HT-29 (cell line): ENCODE measurements at places on chromosomes 16 and 17.

GRCh38 chr17:52271781-52272180 lies 113.3 kb upstream of the CA10 start:
- no peak for DNase-seq

- no peak for DNase-seq
Measured at GRCh38 chr16:50678531-50678930, 2.6 kb downstream of the SNX20 start.

GRCh38 chr16:48102083-48103008 lies 53.4 kb downstream of the ABCC12 start:
- no peak for DNase-seq

- no peak for DNase-seq
Measured at GRCh38 chr17:34300652-34301370, 15.3 kb downstream of the CCL11 start.

- no peak for DNase-seq
Measured at GRCh38 chr16:69225121-69225520, 38.2 kb downstream of the SNTB2 start.

DNA sequence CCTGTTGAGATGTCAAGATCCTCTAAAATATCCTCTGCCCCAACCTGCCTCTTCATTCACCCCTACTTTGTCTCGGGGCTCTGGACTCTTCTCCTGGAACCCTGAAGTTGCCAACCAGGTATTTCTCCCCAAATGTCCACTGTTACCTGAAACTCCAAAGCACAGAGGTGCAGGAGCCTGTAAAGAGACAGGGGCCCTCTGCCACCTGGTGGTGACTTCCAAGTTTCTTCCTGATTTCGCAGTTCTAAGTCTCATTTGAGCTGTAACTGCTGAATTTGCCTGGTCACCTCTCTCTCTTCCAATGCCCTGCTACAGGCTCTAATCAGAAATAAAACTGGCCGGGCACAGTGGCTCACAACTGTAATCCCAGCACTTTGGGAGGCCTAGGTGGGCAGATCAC lies 77.1 kb upstream of the RCVRN start:
- peak; percentile 43 for DNase-seq

DNA sequence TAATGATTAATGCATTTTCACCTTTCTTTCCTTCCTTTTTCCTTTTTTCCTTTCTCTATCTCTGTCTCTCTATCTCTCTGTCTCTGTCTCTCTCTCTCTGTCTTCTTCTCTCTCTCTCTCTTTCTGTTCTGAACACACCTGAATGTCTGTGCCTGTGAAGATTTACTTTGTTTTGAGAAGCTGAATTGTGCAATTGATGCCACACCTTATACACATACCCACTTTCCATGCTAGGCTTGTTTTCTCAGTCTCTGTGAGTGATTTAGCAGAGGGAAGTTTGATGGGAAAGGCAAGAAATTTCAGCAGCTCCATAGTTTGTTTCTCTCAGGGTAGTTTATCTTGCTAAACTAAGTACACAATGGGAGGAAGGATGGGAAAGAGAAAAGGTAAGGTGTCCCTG lies 9.3 kb upstream of the CAPNS2 start:
- DNase-seq: no peak

DNA sequence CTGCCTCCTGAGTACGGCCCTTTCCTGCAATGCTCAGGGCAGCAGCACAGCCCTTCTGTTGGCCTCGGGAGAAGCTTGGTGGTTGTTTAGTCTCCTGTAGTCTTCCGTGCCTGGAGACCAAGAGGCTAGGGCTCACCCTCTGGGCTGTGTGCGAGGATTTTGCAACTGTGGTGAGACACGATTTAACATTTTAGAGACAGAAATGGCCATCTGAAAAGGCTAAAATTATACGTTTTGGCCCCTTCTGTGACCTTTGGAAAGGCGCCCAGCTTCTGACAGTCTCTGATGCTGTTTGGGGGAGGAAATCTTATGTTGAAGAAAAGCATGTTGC lies 33.1 kb downstream of the FOXL1 start:
- no peak for DNase-seq

DNA sequence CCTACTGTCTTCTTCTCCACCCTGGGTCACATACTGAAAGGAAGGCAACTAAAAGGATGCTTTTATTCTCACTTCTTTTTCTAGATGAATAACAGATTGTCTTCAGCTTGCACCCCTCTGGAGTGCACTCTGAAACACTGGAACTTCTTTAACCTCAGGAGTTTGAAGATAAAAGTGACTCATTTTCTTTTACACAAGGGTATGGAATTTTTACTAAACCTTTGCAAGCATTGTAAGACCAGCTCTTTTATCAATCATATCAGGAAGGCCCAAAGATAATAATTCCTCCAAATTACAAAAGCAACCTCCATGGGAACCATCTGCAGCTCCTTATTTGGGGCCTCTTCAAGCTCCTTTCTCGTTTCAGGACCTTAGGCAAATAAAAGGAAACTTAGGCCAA lies 193.5 kb upstream of the KIF2B start:
- DNase-seq: no peak

DNA sequence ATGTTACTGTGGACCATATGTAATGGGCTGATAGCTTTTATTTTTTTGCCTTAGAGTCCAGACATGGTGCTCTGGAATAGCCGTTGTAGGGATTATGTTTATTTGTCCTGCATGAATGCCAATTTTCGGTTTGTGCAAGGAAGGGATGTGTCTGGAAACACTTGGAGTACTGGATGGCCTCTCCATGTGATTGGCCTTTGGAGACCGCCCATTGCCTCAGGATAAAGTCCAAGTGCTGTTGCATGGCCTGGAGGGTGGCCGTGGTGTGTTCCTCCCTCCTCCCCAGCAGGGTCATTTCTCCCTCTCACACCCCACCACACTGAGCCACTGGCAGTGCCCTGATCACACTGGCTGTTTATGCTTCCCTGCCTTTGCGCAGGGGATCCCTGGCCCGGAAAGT lies 93.9 kb downstream of the MSI2 start:
- no peak for DNase-seq

DNA sequence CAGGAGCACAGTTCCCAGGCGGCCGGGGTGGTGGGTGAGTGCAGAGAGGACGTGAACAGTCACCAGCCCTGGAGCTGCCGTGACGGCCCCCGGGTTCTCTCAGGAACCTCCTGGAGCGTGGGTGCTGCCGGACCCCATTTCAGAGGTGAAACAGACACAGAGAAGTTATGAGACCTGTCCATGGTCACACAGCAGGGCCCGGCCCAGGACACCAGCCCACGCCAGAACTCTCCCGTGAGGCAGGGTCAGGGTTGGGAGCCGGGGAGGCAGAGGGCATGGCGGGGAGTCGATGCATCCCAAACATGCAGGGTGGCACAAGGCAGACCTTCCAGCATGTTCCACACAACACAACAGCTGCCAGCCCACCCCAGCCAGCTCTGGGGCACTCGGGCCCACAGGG lies 3.8 kb upstream of the PVALEF start:
- no peak for DNase-seq

DNA sequence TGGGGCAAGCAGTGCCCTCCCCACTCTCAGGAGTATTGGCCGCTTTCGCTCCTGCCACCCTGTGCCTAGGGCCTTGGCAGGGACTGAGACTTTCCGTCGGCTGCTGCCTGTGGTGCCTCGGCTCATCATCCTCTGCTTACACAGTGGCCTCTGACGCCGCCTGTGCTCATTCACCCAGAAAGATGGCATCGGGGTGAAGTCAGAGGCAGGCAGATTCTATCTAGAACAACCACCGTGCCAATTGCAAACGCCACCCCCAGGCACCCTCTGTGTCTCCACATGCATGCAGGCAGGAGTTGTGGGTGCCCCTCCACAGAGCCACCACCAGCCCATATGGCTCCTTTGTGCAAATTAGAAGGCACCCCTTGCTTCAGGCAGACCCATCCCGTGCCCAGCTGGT lies 154.2 kb upstream of the GSE1 start:
- DNase-seq: no peak

DNA sequence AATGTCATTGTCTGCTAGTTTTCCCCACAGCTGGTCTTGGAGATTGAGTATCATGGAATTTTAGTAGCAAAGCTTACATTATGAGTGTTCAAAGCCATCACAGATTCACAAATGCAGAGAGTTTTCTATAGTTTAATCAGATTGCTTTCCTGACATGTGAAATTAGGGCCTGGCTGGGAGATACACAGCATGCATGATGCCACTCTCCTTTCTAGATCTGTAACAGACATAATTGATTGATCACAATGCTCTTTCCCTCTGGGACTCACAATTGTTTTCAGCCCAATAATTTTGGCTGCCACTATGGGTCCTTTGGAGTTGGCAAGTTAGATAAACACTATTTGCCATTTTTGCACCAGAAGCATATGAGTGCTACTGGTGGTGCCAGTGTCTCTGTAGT lies 132.5 kb downstream of the SPACA3 start:
- DNase-seq: no peak

DNA sequence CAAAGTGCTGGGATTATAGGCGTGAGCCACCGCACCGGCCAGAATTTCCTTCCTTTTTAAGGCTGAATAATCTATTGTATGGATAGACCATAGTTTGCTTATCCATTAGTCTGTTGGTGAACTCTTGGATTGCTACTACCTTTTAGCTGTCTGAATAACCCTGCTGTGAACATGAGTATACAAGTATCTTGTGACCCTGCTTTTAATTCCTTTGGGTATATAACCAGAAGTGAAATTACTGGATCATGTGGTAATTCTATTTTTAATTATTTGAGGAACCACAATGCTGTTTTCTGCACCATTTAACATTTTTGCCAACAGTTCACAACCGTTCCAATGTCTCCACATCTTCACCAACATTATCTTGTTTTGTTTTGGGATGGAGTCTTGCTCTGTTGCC lies 4.6 kb upstream of the OTOA start:
- no peak for DNase-seq

GRCh38 chr17:5379351-5380107 lies 39.9 kb downstream of the NUP88 start:
- DNase-seq: no peak

- no peak for DNase-seq
Measured at GRCh38 chr17:80008848-80009247, 26.8 kb downstream of the TBC1D16 start.

DNA sequence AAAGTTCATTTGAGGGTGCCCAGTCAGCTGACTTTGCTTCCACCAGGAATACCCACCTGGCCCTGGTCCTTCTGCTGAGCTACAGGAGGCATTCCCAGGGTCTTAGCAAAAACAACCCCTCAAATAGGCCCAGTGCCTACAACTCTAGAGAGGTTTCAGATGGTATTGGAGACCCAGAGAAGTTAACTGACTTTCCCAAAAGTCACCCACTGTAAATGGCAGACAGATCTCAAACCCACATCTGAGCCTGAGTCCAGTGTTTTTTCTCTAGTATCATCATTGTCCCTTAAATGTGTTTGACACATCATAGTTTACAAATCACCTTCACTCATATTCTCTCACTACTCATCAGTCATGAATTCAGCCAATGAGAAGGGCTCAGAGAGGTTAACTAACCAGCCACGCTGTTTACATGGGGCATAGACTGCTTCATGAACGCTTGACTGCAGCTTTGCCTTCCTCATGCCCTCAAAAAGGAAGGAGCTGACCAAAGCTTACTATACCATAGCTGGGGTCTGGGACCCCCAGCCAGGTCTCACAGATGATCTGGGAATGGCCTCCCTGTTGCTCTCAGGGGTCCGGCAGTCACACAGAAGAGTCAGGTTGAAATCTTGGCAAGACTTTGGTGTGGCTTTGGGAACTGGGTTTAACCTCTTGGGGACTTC lies 3.7 kb downstream of the PHOSPHO1 start:
- DNase-seq: no peak

DNA sequence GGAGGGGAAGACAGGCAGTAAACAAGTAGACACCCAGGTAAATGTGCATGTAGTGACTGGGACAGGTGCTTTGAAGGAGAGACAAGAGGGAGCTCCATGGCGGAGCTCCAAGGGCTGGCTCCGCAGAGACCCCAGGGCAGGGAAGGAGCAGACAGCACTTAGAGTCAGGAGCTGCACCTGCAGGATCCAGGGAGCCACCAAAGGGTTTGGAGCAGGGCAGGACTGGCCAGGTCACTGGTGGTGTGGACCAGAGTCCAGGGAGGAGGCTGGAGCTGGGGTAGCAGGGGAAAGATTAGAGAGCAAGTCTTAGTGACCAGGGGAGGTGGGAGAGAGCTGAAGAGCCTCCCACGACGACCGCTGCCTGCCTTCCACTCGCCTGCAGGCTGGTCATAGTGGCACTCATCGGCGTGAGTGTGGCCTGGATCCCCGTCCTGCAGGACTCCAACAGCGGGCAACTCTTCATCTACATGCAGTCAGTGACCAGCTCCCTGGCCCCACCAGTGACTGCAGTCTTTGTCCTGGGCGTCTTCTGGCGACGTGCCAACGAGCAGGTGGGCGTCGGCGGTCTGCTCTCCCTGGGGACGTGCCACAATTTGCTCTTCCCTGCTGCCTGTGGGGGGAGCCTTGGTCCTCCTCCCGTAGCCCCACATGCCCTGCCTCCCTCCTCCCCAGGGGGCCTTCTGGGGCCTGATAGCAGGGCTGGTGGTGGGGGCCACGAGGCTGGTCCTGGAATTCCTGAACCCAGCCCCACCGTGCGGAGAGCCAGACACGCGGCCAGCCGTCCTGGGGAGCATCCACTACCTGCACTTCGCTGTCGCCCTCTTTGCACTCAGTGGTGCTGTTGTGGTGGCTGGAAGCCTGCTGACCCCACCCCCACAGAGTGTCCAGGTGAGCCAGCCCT lies 14.7 kb upstream of the FAM83G start:
- no peak for DNase-seq

DNA sequence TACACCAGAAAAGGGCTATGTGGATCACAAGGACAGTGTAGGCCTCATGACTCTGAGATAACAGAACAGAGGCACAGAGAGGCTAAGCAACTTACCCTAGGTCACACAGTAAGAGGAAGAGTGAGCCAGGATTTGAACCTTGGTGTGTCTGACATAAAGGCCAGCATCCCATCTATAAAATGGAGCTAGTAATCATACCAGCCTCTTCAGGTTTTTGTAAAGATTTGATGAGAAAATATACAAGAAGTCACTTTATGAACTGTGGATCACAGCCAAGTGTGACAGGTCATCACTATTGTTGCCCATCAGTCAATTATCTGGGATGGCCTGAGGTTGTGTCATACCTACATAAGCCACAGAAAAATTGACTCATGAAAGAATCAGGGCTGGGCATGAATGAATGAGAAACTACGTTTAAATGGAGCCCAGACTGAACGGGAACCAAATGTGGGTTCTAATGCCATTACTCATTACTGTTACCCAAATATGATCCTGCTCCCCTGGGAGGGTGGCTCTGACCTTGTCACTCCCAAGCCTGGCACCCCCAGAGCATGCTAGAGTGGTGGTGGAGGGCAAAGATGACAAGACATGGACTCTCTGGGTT lies 21.0 kb downstream of the FBXO39 start:
- no peak for DNase-seq

- no peak for DNase-seq
Measured at GRCh38 chr17:31369266-31369665, 22.2 kb upstream of the RAB11FIP4 start.

GRCh38 chr17:10843811-10844210 lies 5.9 kb upstream of the PIRT start:
- peak; percentile 50 for DNase-seq

GRCh38 chr17:35596530-35597233 lies 9.6 kb downstream of the AP2B1 start:
- no peak for DNase-seq

- no peak for DNase-seq
Measured at GRCh38 chr16:82523815-82524214, 103.0 kb upstream of the CDH13 start.

GRCh38 chr16:9258423-9259051 lies 167.1 kb downstream of the HAPSTR1 start:
- peak; percentile 61 for DNase-seq
